ENCODE measurements at places on chromosomes 3 and 15. TPM values are rescaled to one million over a fixed set of nuclear protein-coding genes. Genes with fewer than 3 reads are reported as not detected.

GRCh38 chr3:136733317-136733833, 18.8 kb downstream of the STAG1 start:
- no peak for DNase-seq

- peak; percentile 72 for DNase-seq
Observed at GRCh38 chr3:3798631-3799113, 559 bp upstream of the LRRN1 start.

DNA sequence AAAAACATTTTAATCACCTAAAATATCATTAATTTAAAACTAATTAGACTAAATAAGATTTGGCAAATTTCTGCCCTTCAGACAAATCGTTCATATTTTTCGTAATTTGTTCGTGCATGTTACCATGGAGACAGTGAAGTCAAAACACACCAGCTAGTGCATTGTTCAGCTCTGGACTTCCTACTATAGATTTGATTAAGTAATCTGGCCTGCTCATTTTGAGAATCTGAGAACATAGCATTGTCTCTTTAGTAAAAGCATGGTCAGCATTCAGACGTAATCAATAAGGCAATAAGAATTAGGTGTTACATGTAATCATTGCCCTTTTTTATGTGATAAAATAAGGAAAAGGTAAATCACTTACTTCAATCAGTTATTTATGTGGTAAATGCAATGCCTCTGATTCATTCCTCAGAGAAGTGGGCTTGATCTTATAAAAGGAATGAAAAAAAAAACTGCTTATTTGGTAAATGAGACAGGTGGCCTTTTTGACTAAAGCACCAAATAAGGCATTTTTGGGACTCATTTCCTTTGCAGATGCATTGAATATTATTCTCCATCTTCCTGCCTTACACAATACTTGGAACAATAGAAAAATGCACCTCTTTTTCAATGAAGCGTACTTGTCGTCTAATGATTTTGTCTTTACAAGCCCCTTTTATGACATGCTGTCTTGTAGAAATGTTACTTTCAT, 84.5 kb upstream of the FNDC3B start:
- DNase-seq: no peak

DNA sequence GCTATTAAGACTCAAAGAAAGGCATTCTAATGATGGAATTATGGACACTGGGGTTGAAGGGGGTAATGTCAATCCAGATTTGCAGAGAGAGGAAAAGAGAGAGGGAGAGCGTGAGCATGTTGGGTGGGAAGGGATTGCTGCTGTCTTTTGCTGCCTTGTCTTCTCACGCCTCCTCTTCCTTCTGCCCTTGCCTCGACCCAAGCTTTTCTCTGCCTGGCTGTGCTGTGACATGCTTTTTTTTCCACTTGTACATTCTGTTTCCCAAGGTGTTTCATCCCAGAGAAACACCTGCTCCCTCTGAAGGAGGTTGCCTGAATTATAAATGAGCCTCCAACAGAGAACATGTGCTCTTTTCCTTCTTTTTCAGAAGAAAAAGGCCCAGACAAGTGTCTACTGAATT, 80.3 kb downstream of the BDH1 start:
- no peak for DNase-seq

DNA sequence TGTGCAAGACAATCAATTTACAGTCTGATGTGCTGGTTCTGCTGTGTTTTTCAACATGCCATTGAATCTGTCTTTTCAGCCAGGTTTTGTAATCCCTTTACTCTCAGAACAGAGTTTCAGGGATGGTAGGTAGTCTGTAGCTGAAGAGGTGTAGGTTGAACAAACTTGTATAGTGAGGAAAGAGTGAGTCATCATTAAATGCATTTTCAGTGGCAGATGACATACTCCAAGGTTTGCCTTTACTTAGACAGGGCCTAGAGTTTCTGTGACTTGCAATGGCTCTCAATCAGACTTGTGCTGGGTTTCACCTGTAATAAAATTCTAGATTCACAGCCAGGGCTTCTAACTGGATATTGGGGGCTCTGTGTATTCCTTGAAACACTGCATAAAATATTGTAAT, 94.6 kb downstream of the CYP19A1 start:
- DNase-seq: no peak

GRCh38 chr3:101128001-101128400, 134.8 kb upstream of the ABI3BP start:
- DNase-seq: no peak

- DNase-seq: no peak
Observed at GRCh38 chr3:105809208-105809888, 59.5 kb downstream of the CBLB start.

- DNase-seq: no peak
Observed at GRCh38 chr3:157148196-157148889, 11.6 kb downstream of the CCNL1 start.

GRCh38 chr15:57198654-57199291, 177.5 kb upstream of the CGNL1 start:
- no peak for DNase-seq

GRCh38 chr15:52683580-52683979, 4.4 kb upstream of the ATOSA start:
- DNase-seq: no peak

DNA sequence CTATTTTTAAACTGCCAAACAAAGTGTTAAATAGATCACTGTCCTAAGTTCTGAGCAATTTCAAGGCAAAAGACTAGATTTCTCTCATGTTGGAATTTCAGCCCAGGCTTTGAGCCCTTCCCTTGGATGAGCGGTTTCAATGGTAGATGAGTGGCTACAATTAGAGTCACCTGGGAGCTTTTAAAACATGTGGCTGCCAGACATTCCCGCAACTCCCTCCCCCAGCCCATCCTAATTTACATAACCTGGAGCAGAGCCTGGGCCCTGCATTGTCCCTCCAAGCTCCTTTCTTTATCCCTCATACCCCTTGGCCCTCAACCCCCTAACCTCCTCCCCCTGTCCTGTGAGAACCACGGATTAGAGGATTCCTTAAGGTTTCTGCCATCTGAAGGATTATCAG, 357.5 kb upstream of the UMPS start:
- no peak for DNase-seq

- no peak for DNase-seq
Observed at GRCh38 chr3:124282751-124283651, 291.1 kb upstream of the ROPN1 start.

GRCh38 chr3:192207239-192207638, 520.1 kb downstream of the FGF12 start:
- DNase-seq: no peak

GRCh38 chr3:152380043-152380442, 111.3 kb downstream of the MBNL1 start:
- no peak for DNase-seq

WDR93 gene
- total RNA-seq: not detected

DPH6 gene
- total RNA-seq: 15.2 TPM

NPAP1 gene
- not detected for total RNA-seq

SETMAR gene
- total RNA-seq: 17.8 TPM

SCAANT1 gene
- total RNA-seq: not detected

ZNF35 gene
- 4.7 TPM for total RNA-seq

ATP13A4 gene
- 2.1 TPM for total RNA-seq
